Stimulated activated CD8-positive, alpha-beta memory T cell treated with anti-CD3 and anti-CD28 coated beads, Interleukin-2, amount 100 ng/mL, for 1 hour (primary cell): ENCODE measurements at places on chromosomes 7 and 10.

DNA sequence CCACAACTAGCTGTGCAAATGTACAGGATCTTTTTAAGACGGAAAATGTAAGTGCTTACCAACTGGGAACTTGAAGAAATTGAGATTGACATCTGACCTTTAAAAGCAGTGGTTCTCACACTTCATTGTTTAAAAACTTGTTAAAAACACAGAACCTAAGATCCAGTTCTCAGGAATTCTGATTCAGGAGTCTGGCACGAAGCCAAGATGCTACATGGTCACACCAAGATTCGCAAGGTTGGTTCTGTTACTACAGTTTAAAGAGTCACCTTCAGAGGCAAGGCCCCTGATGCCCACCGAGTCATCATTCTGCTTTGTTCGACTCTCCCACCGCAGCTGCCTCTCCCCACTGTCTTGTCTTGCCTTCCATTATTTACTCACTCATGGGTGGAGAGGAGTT lies 113.3 kb downstream of the GLI3 start:
- DNase-seq, result no peak

- DNase-seq, result no peak
Observed at GRCh38 chr10:64033711-64034110, 512.5 kb downstream of the REEP3 start.

GRCh38 chr7:34501156-34501555 lies 156.9 kb upstream of the NPSR1 start:
- no peak for DNase-seq

- DNase-seq, result no peak
Observed at GRCh38 chr10:88920198-88920597, 32.4 kb downstream of the ACTA2 start.

DNA sequence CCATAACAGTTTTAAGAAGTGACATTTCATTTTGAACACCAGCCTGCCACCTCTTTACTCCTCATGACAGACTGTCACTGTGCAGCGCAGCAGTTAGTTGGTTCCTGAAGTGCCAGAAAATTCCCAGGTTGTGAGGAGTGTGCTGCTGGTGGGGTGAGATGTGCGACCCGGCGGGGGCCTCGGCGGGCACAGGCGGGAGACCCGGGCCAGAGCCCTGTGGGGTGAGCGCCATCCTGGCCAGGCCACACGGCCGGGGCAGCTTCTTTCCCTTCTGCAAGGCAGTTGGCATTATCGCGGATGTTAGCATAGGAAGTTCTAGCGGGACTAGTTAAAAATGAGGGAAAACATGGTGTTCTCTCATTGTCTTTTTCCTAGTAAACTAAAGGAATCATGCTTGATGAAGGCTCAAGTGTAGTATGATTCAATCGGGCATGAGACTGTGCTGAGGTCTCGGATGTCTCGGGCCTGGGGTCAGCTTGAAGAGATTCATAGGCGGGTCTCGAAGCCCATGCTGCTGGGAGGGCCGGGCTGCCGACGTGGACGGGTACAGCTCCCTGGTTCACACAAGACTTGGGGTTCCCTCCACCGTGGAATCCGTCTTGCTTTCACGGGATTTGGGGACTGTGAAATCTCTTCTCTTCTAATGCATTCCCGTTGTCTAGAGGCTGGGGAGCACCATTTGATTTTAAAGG lies 56.1 kb downstream of the MGMT start:
- DNase-seq, result no peak

- no peak for DNase-seq
Observed at GRCh38 chr7:95436407-95436806, 1.6 kb upstream of the PON2 start.

DNA sequence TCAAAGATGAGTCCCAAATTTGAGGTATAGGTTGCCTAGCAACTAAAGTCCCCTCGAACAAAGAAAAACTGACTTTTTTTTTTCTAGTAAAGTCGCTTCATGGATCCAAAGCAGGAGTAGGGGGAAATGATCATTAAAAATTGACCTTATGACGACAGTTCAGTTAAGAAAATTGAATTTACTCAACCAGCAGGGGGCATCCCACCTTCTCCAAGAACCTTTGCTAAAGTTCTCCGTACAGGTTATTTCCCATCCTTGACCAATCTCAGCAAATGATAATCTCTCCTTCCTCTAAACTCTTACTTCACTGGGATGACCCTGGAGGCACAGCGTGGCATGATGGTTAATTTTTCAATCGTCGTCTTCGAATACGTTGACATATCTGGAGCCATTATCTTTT lies 228.3 kb downstream of the CALN1 start:
- no peak for DNase-seq

- no peak for DNase-seq
Observed at GRCh38 chr10:82826132-82826531, 951.1 kb downstream of the NRG3 start.

DNA sequence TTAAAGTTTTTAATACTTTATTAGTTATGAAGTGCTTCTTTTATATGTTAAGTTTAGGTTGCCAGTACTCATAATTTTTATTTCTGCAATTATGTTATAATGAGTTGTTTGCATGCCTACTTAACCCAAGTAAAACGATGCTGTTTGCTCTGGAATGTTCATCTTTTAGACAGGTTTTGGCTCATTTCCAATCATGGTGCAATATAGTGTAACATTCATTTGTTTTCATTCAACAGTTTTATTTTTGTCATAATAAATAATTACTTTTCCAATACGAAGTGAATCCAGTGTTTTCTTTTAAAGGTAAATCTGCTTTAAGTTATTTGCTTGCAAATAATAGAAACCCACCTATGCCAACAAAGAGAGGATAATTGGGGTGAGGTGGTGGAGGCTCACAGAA lies 22.1 kb downstream of the ARL5B start:
- DNase-seq, result no peak

- no peak for DNase-seq
Observed at GRCh38 chr7:46603780-46604179, 682.7 kb upstream of the IGFBP3 start.

DNA sequence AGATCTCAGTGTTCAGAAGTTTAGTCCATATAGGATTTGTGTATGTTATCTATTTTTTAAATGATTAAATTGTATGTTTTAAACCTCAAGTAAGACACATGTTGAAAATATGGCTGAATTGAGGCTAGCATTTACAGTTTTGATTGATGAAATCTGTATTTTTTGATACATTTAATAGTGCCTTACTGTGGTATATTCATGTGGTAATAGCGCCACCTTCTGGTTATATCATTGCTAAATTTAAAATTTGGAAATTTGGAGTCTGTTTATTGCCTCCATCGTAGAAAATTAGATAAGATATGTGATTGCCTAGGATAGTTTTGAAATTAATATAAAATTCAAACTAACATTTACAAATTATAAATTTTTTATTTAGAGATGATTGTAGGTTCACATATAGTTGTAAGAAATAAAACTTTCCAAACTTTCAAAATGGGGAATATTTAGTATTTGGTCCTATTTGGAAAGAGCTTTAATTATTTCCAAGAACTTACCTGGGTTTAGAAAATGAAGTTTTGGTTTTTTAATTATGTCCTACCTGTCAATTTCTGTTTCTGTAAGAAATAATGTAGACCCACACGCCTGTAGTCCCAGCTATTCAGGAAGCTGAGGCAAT lies 19.1 kb upstream of the ARMS2 start:
- DNase-seq, result no peak
